Renal cortex interstitium (tissue), 15 donors: ENCODE measurements at places on chromosomes 4 and X.

GRCh38 chrX:102934624-102935023 lies 2.4 kb upstream of the RAB40AL start:
- DNase-seq = no peak

- no peak for DNase-seq
These were observed 364.2 kb downstream of the ADAM29 start for GRCh38 chr4:175282407-175282806.

- no peak for DNase-seq
These were observed 636.6 kb downstream of the FAT4 start for GRCh38 chr4:125951261-125951887.

DNA sequence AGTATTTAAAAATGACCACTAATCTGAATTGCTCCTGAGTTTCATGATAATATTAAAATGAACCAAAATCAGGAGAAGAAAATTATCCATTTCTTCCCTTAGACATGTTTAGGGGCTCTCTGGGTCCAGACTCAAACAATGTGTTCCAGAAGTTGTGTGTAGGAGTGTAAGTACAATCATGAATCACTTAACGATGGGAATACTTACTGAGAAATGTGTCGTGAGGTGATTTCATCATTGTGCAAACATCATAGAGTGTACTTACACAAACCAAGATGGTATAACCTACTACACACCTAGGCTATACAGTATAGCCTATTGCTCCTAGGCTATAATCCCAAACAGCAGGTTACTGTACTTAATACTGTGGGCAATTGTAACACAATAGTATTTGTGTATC lies 74.8 kb downstream of the STPG2 start:
- no peak for DNase-seq

GRCh38 chrX:86322913-86323312 lies 174.7 kb downstream of the DACH2 start:
- DNase-seq = no peak
